Fibroblast of pulmonary artery (primary cell): ENCODE measurements at places on chromosomes 7 and 10.

- no peak for DNase-seq
Observed at GRCh38 chr10:133537546-133538545, 10.7 kb downstream of the CYP2E1 start.

- no peak for DNase-seq
Observed at GRCh38 chr10:19832699-19833098, 16.5 kb downstream of the PLXDC2 start.

- DNase-seq, result no peak
Observed at GRCh38 chr7:44971188-44971901, 7.5 kb downstream of the MYO1G start.

- DNase-seq, result peak; percentile 35
Observed at GRCh38 chr10:117360994-117361667, 14.1 kb downstream of the PDZD8 start.

DNA sequence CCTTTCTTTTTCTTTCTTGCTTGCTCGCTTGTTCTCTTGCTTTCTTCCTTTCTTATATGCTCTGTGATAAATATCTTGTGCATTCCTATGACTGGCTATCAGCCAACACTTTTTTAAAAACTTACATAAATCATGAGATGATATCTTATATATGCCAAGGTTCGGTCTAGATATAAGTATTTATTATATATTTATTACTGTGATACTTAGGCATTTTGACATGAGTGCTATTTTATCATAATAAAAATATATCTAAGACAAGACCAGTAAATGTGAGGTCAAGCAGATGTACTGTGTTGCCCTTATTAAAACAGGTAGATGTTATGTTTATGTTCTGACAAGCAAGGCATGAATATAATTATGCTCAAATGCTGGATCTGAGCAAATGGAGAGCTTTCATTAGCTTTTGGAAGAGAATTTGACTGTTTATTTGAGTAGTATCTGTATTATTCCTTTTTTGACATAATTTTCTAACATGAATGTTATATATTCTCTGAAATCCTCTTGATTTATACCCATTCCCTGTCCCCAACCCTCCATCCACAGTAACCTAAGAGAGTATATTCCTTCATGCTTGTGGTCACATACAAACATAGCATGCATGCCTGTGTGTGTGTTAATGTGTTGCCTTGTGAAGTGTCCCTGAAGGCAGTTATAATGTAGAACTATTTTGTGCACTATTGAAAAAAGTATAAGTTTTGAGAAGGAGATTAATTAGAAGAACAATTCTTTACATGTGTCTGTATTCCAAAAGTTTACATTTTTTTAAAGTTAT is 158.0 kb downstream of the HDAC9 start:
- DNase-seq, result no peak

- peak; percentile 30 for DNase-seq
Observed at GRCh38 chr7:127504715-127505114, 80.7 kb downstream of the GCC1 start.

DNA sequence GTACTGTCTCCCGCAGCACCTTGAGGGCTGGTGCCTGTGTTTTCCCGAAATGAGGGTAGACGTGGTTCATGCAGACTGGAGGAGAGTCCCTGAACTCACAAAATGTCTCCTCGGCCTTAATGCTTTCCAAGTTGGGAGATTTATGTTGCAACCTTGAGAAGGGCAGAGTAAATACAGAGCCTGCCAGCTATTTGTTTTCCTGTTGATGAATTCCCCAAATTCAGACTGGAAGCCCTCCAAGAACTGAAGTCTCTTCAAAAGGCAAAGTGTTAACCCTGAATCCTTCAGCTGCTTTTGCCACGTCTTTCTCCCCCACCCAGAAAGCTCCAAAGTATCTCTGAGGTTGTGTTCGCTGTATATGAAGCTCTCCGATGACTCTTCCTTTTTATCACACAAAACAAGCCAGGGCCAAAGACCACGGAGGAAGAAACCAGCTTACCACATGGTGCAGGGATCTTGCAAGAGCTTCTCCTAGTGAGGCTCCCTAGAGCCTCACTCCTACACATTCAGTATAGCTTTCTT is 254.7 kb upstream of the NFE2L3 start:
- peak; percentile 3 for DNase-seq

DNA sequence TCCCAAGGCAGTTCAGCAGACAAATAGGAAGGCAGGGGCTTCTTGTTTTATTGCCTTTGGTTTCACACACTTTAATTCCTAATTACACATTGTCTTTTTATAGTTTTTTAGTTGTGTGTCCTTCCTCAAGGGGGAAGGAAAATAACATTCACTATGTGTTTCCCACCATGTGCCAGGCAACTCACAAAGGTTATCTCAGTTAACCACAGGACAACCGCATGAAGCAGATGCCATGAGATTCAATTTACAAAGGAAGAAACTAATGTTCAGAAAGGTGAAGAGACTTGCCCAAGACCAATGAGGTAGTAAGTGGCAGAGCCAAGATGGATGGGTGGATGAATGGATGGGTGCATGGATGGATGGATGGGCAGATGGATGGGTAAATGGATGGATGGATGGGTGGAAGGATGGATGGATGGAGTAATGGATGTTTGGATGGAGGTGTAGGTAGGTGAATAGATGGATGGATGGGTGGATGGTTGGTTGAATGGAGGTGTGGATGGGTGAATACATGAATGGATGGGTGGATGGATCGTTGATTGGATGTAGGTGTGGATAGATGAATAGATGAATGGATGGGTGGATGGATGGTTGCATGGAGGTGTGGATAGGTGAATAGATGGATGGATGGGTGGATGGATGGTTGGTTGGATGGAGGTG is 77.9 kb downstream of the ARHGAP22 start:
- DNase-seq, result no peak

DNA sequence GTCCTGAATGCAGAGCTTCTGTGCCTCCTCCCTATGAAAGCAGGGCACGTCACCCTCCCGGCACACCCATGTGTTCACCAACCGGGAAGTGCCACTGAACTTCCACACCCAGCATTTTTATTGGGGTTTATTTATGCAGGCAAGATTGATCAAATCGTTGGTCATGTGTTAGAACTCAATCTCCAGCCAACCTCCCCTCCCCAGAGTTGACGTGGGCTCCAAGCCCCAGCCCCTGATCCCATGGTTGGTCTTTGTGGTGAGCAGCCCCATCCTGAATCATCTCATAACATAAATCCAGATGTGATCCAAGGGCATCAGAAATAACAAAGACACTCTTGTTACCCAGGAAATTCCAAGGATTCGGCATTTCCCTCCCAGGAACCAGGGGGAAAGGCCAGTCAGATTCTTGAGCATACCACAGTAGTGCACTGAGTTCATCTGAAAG is 151.2 kb downstream of the TPST1 start:
- peak; percentile 61 for DNase-seq
